ENCODE measurements at places on chromosomes 5 and 9.

DNA sequence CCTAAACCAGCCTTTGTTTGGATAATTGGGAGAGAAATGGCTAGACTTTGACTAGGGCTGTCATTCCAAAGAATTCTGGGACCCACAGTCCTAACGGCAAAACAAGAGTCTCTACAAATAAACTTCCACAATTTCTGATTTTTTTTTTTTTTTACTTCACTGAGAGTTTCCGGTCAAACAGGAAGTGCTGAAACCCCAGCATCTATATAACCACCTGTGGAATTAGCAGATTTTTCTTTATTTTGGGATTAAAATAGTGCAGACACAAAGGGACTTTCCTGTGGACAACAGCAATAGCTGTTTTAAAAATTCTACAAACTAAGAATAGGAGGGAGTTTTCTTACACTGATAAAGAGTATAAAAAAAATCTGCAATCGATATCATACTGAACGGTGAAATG is 157.4 kb downstream of the ARSB start:
- DNase-seq = no peak

- DNase-seq = no peak
Measured at GRCh38 chr5:176743136-176743861, 67.1 kb upstream of the UNC5A start.

DNA sequence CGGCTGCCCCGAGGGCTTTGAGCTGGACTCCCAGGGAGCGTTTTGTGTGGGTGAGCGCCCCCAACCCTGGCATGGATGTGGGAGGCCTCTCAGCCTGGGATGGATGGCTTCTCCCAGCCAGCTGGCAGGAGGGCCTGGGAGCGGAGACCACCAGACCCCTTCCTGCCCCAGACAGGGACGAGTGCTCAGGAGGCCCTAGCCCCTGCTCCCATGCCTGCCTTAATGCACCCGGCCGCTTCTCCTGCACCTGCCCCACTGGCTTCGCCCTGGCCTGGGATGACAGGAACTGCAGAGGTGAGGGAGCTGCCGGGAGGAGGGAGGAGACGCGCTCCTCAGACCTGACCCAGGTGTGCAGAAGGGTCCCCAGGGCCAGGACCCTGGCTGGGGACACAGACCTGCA is 17.4 kb upstream of the ASS1 start:
- DNase-seq = no peak

DNA sequence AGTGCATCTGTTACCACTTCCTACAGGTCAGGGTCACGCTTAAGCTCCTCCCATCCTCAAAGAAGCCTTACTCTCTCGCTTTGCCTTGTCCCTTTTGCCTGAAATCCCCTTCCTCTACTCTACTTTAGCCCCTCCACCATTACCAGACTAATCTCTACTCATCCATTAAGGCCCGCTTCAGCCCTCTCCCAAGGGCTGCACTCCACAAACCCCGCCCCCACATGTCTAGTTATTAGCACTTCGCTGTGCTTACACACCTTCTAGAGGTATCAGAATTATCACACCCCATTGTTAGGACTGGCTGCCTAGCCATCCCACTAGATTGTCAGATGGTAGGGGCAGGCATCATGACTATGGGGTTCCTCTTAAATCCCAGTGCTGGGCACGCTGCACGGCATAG is 565.7 kb upstream of the WWC1 start:
- DNase-seq = no peak

DNA sequence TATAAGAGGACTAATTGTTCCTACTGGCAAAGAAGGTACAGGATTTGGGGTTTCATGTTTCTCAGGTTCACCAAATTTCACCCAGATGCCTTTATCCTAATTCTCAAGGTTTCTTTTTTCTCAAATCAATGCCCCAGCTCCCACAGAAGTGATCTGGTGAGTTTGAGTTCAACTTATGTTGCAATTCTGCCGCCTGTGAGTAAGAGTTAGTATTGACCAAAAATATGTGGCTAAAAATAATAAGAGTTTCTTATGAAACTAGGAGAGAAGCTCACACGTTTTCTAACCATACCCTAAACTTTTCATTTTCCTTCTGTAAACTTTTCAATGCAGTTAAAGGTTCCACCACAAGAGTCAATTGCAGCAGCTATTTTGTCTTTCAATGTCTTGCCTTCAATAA is 15.1 kb downstream of the SLCO6A1 start:
- no peak for DNase-seq

GRCh38 chr9:6978591-6978990 is 220.8 kb downstream of the KDM4C start:
- DNase-seq = no peak

- DNase-seq = no peak
Measured at GRCh38 chr5:63125392-63125791, 546.8 kb downstream of the LRRC70 start.

- no peak for DNase-seq
Measured at GRCh38 chr9:124708633-124709291, 62.3 kb downstream of the NR6A1 start.

- no peak for DNase-seq
Measured at GRCh38 chr9:133891741-133892140, 100.4 kb downstream of the VAV2 start.

DNA sequence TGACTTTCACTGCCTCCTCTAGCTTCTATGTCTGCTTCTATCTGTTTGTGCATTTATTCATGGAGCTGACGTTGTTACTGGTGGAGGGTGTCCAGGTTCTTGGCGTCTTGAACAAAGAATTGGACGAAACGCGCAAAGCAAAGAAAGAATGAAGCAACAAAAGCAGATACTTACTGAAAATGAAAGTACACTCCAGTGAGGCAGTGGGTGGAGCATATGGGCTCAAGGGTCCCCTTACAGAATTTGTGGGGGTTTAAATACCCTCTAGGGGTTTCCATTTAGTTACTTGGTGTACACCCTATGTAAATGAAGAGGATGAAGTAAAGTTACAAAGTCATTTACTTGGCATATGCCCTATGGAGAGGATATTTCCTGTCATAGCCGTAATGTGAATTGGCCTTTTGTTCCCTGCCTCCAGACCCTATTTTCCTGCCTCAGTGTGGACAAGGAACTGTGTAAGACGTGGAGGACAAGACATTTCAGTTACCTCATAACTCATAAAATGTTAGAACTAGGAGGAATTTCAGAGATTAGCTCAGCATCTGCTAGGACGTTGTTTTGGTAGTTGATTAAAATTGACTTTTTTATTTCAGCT is 3.1 kb downstream of the POLR3G start:
- no peak for DNase-seq

GRCh38 chr5:59039296-59040023 is 456.6 kb downstream of the RAB3C start:
- peak; percentile 46 for DNase-seq

GRCh38 chr9:134533850-134534588 is 107.6 kb upstream of the COL5A1 start:
- peak; percentile 24 for DNase-seq

- no peak for DNase-seq
Measured at GRCh38 chr5:80142996-80143395, 107.8 kb downstream of the THBS4 start.

GRCh38 chr5:89967771-89968444 is 441.6 kb downstream of the CETN3 start:
- no peak for DNase-seq

DNA sequence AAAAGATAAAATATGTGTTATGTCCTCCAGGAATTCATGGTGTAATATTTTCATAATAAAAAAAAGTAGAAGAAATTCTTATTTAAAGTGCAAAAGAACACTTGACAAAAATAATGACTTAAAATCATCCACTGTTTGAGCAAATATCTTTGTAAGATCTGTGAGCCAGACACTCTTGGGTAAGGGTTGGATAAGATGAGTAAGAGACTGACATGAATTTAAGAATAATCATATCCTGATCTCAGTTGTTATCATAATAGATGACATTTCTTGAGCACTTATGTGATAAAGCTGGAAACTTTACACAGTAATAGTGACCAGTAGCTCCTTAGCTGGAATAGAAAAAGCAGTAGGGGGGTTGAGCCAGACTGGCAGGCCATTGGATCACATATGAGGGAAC is 40.0 kb upstream of the ADRB2 start:
- no peak for DNase-seq

DNA sequence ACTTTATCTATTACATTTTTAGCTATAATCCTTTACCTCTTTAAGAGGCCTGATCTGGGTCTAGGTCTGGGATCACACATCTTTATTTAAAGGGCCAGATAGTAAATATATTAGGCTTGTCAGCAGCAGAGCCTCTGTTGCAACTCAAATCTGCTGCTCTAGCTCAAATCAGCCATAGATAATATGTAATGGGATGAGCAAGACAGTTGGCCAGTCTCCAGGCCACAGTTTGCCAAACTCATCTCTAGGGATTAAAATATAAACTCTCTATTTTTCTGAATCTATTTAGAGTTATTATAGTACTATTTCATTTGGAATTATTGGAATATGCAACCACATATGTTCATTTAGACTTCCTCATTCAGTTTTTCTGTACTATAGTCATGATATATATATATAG is 115.9 kb upstream of the MINAR2 start:
- DNase-seq = no peak

- DNase-seq = no peak
Measured at GRCh38 chr5:123286891-123287290, 136.3 kb downstream of the CEP120 start.

GRCh38 chr5:95818181-95819147 is 4.1 kb downstream of the GLRX start:
- DNase-seq = peak; percentile 16

DNA sequence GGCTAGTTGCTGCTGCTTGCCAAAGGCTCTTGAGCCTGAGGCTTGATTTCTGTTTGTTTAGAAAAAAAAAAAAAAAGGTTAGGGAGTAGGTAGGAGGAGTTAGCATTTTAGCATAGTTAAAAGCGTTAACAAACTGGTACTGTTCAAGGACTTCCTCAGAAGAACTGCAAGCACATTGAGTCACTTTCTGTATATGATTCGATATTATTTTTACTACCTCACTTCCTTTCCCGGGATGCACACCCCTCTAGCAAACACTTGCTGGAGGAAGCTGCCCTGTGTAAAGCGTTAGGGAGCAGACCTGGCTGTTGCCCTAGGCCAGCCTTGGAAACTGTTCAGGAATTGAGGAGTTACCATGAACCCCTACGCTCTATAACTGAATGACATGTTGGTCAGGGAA is 15.7 kb upstream of the CEP120 start:
- no peak for DNase-seq

- DNase-seq = no peak
Measured at GRCh38 chr9:90891308-90892040, 89.9 kb downstream of the SYK start.

DNA sequence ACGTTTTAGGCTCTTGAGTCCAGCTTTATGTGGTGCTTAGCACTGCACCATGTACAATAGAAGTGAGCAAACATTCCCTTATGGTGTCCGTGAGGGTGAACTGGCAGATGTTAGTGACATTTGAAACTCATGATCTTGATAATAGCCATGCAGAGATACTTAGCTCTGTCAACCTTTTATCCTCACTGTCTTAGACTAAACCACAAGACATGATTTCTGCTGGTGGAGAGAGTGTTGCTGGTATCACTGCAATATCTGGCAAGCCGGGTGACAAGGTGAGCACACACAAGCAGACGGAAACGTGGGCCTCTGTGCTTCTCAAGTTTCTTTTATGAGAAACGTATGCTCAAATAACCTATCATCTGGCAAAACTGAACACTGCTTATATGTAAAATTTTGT is 68.4 kb downstream of the CAST start:
- no peak for DNase-seq

DNA sequence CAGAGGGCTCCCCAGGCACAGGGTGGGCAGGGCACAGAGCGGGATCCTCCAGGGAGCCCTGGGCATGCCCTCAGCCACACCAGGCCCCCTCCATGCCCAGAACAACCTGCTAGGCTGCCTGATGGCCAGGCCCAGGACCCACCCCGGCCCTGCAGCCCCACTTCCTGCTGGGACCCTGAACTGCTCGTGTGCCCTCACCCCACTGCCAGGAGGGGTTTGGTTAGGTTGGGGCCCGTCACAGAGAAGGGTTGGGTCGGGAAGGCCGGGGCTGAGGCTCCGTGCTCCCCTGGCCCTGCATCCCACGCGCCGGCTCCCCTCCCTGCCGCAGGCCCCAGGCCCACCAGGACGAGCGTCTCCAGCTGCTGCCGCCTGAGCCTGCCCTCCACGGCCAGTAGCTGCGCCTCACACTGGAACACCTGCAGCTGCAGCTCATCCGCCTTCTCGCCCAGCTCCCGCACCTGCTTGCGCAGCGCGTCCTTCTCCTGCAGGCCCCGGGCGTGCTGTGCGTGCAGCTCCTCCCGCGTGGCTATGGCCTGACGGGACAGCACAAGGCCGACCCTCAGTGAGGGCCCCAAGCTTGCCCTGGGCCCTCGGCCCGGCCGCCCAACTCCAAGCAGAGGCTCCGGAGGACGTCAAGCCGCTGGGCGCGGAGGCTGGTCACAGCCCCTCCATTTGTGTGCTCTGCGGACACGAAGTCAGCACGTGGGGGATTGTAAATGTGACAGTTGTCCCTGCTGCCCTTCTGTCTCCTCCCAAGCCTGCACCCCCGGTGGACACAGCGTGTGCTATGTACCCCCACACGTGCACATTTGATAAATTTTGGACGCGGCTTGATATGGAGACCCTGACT is 4.0 kb upstream of the DNLZ start:
- DNase-seq = no peak

DNA sequence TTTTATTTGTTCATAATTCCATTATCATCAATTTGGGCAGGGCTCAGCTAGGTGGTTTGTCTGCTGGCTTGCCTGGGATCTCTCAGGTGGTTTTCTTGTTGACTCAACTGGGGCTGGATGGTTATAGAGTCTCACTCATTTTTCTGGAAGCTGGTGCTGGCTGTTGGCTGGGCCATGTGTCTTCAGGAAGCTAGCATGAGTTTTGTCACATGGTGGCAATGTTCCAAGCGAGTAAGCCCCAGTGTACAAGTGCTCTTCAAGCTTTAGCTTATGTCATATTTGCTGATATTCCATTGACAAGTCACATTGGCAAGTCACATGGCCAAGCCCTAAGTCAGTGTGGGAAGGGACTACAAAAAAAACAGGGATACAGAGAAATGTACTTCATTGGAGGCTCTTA is 2.3 kb upstream of the RASEF start:
- DNase-seq = no peak

DNA sequence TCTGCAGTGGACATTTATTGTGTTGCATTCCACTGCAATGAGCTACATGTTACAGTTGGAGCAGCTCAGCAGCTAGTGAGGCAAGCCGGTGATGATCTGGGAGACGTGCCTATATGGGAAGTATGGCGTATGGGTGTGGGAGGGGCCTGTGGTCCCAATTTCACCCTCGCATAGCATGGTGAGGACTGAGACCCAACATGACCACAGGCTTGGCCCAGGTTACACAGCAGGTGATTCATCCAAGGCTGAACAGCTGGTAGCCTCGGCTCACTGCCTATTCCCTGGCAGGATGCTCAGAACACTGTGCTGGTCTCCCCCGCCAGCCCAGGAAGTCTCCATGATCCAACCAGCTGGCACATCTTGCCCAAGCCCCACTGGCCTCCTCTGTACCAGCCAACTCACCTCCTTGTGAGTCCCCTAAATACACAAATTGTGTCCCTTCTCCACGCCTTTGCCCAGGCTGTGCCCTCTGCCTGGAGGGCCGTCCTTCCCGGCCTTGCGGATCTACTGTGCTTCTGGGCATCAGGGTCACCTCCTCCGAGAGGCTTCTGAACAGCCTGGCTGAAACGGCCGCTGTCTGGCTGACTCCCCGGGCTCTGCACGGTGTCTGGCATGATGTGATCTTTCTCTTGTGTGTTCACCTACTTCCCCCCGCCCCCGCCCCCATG is 81.4 kb downstream of the NSUN2 start:
- no peak for DNase-seq

- DNase-seq = no peak
Measured at GRCh38 chr5:163379298-163380155, 57.9 kb upstream of the CCNG1 start.
